ENCODE measurements at places on chromosomes 3 and 15.

GRCh38 chr3:61172684-61173083 is 78.6 kb downstream of the FHIT start:
- no peak for DNase-seq

DNA sequence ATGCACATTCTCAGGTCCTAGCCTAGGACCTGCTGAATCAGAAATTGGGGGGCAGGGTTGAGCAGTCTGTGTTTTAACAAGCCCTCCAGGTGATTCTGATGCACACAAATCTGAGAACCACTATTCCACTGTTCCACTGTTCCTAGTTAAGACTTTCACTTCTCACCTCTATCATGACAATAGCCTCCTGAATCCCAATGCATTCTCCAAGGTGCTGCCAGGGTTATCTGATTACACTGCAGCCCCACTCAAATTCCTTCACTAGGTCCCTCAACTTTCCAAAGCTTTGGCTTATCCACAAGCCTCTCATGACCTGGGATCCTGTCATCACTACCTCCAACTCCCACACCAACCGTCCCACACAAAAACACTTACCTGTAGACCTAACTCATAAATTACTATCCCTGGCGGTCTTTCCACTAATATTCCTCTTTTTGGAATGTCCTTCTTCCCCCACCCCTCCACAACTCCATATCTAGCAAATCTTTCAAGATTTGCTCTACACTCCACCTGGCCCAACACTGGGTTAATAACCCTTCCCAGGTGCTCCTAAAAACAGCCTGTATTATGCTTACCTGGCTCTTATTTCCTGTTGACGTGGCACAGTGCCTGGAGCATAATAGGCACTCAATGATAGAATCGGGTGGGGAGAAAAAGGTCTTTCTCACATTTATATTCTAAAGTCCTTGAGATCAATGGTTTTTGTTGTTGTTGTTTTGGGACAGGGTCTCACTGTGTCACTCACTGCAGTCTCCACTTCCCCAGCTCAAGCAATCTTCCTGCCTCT is 27.2 kb downstream of the TBL1XR1 start:
- no peak for DNase-seq

DNA sequence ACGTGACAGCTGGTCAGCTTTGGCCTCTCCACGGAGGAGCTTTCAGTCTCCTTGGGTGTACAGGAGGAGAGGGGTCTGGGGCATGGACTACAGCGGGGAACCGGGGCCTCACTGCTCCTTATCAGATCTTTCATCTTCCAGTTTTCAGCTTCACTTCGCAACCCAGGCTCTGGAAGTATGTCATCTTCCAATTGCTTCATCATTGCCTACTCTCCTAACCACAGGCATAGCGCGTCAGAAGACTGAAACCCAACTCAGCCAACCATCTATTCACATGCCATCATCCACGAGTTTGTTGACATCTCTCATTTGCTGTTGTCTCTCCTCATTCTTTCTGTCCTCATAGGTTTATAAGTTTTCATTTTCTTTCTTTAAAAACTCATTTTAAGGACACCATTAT is 119.5 kb downstream of the MYLK start:
- no peak for DNase-seq

GRCh38 chr15:22956978-22957260 is 23.2 kb downstream of the CYFIP1 start:
- no peak for DNase-seq

DNA sequence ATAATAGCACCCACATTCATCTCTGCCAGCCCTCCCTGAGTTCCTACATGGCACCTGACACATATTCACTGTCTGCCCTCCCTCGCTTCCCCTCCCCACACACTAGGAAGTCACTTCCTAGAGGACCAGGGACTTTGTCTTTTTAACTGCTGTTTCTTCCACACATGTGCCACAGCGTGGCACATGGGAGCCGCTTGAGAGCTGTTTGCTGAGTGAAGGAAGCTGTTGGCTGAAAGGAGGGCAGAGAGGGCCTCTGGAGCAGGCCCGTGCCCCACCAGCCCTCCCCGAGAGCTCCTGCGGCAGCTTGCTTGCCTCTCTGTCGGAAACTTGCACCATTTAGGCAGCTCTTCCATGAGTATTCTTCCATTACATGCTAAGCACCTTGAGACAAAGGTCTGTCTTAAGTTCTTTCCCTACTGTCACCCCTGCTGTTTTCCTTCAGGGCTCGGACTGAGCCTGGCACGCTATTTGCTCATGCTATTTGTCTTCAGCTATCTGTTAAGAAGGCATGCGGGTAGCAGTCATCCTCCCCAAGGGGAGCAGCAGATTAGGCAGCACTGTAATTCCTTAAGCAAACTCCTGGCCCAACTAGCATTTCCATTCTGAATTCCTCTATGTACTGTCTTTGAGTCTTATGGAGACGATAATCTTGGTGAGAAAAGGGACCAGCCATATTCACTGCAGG is 72.2 kb downstream of the CACNA1D start:
- no peak for DNase-seq

DNA sequence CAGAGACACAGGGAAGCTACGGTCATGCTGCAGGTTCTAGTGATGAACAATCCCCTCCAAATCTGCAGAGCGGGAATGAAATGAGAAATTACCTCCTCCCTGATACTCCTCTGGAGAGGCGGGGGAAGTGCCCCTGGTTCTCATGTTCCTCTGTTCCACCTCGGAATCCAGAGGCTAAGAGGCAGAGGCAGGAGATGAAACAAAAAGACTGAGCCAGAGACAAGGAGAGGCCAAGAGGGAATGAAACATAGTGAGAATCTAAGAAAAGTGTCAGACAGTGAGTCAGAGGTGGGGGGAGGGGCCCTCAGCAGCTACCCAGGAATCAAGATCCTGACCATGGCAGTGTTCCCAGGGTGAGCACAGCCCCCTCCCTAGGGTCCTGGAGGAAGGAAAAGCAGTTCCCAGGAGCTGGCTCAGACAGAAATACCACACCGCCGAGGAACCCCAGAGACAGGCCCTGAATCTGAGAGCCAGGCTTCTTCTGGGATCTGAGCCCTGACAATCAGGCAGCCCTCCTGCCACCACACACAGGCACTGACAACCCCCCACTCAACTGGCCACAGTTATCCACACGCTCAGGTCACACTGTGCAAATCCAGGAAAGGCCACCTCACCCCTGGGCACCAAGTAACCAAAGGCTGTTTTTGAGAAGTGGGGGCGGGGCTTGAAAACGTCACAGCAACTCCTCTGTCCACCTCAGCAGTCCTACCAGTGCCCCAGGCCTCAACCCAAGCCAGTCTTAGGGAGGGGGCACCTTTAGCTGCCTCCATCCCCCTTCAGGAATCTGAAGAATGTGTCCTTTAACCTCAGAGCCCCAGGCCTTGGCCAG is 2.4 kb downstream of the CSRNP1 start:
- DNase-seq: no peak

DNA sequence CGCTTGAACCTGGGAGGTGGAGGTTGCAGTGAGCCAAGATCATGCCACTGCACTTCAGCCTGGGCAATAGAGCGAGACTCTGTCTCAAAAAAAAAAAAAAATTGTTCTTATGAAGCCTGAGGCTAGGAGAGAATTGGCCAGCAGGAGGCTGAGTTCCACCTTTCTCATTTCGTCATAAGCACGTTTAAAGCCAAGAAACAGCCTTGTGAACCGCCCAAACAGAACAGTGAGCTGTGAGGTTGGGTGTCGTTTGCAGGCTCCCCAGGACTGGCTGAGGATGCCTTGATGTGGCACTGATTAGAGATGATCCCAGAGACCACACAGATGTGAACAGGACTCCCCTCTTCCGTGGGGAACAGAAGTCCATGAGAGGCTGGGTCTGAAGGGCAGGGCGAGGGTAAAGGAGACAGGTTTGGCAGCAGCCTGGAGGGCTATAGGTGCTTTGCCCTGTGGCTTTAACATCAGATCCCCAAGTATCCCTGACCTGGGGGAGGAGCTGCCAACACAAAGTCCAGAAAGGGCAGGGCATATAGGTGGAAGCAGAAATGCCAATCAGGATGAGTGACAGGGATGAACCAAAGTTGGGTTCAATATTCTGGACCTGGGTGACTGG is 52.9 kb downstream of the CLEC3B start:
- DNase-seq: no peak

- no peak for DNase-seq
Observed at GRCh38 chr3:38210141-38210757, 44.9 kb downstream of the OXSR1 start.

DNA sequence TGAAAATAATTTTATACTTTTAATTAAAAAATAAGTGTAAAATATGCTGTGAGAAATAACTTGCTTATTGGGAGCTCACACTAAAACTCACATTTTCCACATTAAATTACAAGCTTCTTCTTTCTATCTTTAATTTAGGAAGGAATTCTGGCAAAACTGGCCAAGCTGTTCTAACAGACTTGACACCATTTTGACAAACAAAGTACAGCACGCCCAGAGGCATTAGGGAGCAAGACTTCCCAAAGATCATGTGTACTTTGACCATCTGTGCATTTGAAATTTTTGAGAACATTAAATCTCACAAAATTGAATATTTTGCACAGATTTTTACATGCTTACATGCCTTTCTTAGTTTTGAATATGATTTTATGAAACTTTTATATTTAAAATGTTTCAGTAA is 1288.4 kb upstream of the CADM2 start:
- DNase-seq: no peak

DNA sequence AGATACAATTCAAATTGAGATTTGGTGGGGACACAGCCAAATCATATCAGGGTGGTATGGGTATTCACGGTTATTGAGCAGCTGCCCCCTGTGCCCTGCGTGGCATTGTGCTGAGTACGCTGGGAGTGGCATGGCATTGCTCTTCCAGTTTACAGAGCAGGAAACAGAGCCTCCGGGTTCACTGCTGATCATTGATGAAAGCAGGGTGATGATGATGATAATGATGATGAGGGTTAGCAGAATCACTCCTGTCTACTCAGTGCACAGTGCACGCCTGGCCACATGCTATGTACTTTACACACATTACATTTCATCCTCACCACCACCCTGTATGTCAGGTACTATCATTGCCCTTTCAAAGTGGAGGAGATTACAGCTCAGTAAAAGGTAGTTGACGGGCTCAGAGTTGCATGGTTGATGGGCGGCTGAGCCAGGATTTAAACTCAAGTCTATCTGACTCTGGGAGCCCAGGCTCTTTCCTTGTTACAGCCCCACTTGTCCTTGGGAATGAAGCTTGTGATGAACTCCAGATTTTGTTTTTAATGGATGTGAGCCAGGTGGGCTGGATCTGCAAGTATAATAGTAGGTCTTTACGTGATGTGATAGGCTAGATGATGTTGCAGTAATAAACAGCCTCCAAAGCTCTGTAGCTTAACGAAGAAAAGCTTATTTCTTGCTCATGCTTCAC is 87.6 kb upstream of the MYZAP start:
- DNase-seq: no peak

GRCh38 chr15:67303490-67304363 is 49.1 kb downstream of the IQCH start:
- no peak for DNase-seq

GRCh38 chr3:31488475-31489017 is 44.2 kb upstream of the STT3B start:
- DNase-seq: no peak

All from activated CD8-positive, alpha-beta memory T cell treated with anti-CD3 and anti-CD28 coated beads for 1 hour (primary cell).